ENCODE measurements at places on chromosomes 3 and 15.

- no peak for DNase-seq
These were observed 11.5 kb downstream of the HTD2 start for GRCh38 chr3:58317811-58318210.

DNA sequence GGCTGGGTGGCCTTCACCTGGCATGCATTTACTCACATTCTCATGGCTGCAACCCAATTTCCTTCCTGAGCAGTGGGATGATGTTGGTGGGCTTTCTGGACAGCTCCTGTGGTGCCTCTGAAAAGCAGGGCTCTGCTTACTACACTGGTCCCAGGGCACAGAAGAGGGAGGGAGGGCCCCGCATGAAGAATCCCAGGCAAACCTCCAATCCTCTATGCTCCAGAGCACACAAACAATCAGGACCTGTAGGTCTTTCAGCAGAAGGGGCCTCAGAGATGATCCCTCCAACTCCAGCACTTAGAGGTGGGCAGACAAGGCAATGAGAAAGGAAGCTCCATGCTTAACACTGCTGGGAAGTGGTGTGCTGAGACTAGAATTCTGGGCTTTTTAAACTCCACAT, 231.7 kb upstream of the ICE2 start:
- DNase-seq: no peak

- DNase-seq: no peak
These were observed 189.1 kb downstream of the DCLK3 start for GRCh38 chr3:36575241-36575640.

- no peak for DNase-seq
These were observed 138.9 kb downstream of the EPHA3 start for GRCh38 chr3:89246326-89246725.

GRCh38 chr3:129323651-129324294, 45.1 kb downstream of the HMCES start:
- no peak for DNase-seq
